ENCODE measurements at places on chromosomes 3 and 15.

DNA sequence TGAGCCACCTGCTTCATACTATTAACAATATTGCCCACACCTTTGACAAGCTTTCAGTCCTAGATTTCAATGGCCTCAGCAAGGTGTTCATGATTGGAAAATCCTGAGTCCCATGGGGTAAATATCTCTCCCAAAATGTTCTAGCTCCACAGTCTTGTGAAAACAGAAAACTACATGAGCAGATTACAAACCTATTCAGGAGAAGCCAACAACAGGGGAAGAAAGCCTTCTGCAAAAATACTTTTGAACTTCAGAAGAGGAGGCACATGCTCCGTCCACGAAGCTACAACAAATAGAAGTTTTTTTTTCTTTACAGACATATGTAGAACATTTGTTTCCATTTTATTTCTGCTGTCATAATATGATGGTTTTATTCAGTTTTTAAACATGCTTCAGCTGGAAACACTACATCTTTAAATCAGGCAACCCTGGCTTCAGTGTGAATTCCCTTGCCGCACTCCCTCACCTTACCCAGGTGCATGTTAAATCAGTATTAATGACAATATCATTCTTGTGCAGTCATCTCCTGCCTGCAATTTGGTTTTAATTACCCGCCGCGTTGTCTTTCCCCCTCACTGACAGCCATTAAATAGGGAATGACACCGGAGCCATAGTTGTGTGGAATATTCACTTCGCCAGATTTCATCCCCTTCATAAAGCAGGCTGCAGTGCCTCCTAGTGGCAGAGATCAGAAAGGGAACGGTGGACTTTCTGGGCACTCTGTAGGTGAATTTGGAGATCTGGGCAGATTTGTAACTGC, 725.5 kb upstream of the ARRDC4 start:
- DNase-seq: peak; percentile 48

- DNase-seq: no peak
Measured at GRCh38 chr15:47744496-47744895, 27.2 kb downstream of the SEMA6D start.

DNA sequence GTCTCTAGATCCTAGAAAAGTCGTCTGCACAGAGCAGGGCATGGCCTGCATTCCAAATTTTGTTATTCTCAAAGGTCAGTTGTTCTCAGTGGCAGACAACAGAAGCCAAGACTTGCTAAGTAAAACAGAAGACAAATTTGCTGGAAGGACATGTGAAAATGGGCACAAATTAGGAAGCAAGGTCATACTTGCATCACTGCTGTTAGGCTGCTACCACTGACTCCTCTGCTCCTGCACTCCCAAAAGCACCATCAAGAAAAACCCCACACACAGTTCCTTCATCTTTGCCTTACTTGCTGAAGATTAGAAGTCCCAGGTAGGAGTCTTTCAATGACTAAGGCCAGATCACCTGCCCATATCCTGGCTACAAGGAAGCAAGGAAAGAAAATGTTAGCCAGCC, 69.9 kb upstream of the ATP2C1 start:
- DNase-seq: no peak

GRCh38 chr3:149548669-149549065, 74.2 kb downstream of the TM4SF4 start:
- DNase-seq: no peak

DNA sequence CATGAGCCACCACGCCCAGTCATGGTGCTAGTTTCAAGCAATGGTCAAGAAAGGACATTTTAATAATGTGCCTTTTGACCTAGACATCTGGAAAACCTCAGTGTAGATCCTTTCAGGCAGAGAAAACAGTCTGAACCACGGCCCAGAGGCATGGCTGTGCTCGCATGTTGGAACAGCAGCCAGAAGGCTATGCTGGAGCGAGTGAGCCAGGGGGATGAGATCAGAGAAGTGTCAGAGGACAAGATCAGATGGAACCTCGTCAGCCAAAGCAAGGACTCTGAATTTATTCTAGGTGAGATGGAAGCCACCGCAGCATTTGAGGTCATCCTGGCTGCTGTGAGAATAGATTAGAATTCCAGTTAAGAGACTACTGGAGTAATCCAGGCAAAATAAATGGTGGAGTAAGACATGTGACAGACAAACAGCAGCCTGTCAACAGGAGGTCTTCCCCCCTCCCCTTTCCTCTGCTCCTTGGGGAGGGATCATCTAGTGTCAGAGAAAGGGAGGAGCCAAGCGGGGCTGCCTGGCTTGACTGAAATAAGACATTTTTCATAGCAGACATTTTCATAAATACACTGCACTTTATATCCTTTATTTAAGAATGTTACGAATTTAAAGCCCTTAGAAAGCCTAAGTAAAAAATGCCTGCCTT, 40.4 kb upstream of the ACKR4 start:
- no peak for DNase-seq

DNA sequence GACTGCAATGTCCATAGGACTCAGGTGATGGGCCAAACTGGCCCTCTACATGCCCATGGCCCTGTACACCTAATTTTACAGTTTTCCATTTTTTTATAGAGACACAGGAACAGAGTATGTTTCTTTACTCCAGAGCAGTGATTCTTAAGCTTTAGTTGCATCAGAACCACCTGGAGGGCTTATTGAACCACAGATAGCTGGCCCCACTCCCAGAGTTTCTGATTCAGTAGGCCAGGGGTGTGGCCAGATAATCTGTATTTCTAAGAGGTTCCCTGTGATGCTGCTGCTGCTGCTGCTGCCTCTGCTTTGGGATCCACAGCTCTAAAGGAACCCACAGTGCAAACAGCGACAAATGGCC, 5.1 kb downstream of the RBP1 start:
- DNase-seq: no peak

GRCh38 chr3:46479021-46479420, 14.3 kb upstream of the LTF start:
- no peak for DNase-seq

DNA sequence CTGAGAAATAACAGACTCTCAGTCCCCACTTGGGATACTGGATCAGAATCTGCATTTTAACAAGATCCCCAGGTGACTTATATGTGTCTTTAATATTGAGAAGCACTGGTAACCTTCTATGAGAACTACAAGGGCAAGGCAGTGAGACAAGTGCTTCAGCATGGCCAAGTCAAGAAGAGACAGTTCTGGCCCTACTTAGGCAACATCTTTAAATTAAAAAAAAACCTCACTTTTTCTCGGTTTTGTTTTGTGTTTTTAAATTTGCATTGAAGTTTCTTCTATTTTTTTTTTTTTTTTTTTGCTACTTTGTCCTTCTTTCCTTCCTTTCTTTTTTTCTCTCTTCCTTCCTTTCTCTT, 42.5 kb upstream of the SPTSSB start:
- DNase-seq: no peak

GRCh38 chr15:55740981-55741832, 1.7 kb downstream of the PRTG start:
- DNase-seq: no peak

GRCh38 chr3:192897005-192897404, 20.7 kb downstream of the MB21D2 start:
- no peak for DNase-seq

GRCh38 chr3:53145713-53146080, 15.3 kb upstream of the PRKCD start:
- no peak for DNase-seq

DNA sequence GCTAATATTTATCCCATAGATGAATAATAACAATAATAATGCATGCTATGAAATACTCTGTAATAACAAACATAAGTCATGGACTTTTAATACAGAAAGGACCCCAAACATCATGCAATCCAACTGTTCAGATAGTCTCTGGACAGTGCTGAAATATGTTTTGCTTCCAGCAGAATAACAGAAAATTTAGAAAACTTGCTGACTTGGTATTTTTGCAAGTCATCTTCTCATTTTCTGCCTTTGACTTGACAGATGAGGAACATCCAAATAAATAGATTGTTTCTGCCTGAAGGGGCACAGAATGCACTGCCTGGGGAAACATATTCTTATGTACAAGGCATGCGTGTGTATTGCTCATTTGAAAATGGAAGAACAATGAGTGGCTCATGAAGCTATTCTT, 442.4 kb upstream of the GRM7 start:
- no peak for DNase-seq

- no peak for DNase-seq
Measured at GRCh38 chr3:58518291-58518789, 18.6 kb downstream of the ACOX2 start.

GRCh38 chr3:187733371-187733770, 11.9 kb downstream of the BCL6 start:
- no peak for DNase-seq

DNA sequence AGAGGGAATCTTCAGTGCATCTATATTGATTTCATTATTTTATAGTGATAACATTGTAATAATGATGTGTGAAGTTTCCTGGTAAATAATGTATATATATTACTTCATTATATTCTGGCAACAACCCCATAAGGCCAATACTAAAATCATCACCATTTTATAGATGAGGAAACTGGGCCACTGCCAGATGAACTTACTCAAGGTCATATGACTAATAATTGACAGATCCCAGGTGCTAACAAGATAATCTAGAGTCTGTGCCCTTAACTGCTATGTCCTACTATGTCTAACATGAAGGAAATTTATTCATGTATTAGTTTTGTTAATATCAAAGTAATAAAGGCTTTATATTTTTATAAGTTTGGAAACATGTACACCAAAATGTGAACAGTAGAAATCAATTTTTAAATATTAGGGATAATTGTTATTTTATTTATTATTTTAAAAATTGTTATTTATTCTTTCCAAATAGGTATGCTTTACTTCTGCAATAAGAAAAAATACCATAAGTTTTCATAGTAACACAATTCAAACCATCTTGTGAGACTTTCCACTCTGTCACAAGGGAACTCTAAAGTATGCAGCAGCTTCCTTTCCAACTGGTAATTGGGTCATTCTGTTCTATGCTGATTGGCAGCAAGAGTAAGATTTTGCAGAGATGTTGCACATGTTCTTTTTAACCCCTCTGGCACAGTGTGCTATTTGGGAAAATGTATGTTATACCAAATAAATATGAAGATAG, 90.8 kb upstream of the CMC1 start:
- no peak for DNase-seq

DNA sequence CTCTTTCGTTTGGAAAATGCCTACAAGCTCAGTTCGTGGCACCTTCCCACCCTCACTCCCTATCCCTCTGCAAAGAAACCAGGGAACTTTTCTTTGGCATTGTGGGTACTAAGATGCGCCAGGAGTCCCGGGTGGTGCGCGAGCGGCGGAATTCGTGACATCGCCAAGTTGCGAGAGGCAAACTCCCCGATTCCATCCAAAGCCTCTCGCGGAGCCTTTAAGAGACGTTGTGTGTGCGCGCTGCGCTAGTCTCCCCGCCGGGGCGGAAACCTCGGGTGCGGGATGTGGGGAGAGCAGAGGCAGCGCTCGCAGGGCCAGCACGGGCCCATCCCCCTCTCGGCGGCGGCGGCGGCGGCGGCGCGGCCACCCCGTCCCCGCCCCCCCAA, 443 bp upstream of the NR2F2 start:
- no peak for DNase-seq

- no peak for DNase-seq
Measured at GRCh38 chr3:16118396-16118795, 56.1 kb upstream of the GALNT15 start.

DNA sequence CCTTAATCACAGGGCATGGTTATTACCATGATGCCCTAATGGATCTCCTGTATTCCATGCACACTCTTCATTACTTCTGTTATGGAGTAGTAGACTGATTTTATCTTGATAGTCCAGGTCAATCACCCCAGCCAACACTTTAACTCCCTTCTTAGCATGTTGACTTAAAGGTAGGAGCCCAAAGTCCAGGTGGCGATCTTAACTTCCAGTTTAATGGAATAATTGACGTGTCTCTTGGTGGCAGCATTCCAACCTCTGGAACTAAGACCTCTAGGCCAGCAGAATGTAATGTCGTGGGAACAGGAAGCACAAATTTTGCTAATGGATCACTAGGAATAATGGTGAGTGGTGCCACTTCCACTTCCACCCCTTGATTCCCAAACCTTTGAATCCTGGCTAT, 687.2 kb upstream of the SGO1 start:
- no peak for DNase-seq

DNA sequence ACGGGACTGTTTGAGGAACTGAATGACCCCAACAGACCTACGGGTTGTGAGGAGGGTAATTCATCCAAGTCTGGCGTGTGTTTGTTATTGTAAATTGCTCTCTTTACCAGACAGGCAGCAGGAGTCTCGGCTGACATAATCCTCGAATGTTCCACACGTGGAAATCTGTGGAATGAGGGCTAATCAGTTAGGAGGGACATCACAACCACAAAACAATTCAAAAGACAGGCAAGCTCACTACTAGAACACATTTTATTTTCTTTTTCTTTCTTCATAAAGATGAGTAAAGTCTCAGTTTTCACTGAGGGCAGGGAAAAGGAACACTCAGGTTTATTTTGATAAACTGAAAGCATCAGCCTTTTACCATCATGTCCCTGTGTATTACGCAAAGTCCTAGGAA, 53.8 kb downstream of the GRK7 start:
- no peak for DNase-seq

- DNase-seq: no peak
Measured at GRCh38 chr3:169591983-169592644, 71.4 kb downstream of the MECOM start.

GRCh38 chr3:1439395-1439794, 346.6 kb downstream of the CNTN6 start:
- no peak for DNase-seq

GRCh38 chr3:108093616-108094015, 2.8 kb upstream of the CD47 start:
- DNase-seq: no peak

- no peak for DNase-seq
Measured at GRCh38 chr15:63605816-63606215, 8.6 kb downstream of the FBXL22 start.

GRCh38 chr3:65751123-65751700, 287.5 kb downstream of the MAGI1 start:
- DNase-seq: no peak

DNA sequence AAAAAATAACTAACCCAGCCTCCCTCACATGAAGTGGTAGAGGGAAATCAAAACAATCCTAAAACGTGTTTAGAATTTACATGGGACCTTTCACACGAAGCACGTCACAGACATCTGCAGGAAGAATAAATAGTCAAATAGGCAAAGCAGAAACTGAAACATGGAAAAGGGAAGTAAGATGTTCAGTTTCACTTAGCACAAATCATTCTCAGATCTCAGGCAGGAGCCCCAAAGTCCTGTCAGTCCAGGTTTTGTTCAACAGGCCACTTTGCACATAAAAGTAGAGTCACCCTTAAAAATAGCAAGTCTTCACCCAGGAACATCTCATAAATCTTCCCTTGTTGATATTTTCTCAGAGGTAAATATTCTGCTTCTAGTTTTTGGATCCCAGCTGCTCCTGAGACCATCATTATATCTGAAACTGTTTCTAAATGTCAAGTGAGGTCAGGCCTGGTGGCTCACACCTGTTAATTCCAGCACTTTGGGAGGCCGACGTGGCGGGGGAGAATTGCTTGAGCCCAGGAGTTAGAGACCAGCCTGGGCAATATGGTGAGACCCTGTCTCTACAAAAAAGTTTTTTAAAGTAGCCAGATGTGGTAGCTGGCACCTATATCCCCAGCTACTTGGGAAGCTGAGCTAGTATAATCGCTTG, 1.9 kb downstream of the RUBCN start:
- no peak for DNase-seq

Measured in omental fat pad (tissue), 4 donors.